ENCODE measurements at places on chromosomes 11 and 22.

DNA sequence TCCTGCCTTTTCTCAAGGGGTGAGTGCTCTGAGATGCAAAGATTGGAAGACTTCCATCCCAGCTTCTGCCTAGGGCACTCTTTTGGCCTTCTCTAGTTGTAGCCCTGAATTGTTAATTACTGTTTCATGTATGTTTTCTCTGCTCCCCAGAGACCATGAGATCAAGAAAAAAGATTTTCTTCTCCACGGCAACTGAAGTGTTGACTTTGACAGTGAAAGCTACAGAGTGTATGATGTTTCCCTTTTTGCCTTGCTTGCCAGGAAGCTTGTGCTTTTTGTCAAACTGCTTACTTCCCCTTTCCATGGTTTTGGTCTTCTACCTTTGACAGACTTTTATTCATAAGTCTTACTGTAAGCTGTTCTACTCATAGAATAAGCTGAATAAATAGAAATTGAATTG is 23.3 kb upstream of the EIF3D start:
- no peak for DNase-seq

DNA sequence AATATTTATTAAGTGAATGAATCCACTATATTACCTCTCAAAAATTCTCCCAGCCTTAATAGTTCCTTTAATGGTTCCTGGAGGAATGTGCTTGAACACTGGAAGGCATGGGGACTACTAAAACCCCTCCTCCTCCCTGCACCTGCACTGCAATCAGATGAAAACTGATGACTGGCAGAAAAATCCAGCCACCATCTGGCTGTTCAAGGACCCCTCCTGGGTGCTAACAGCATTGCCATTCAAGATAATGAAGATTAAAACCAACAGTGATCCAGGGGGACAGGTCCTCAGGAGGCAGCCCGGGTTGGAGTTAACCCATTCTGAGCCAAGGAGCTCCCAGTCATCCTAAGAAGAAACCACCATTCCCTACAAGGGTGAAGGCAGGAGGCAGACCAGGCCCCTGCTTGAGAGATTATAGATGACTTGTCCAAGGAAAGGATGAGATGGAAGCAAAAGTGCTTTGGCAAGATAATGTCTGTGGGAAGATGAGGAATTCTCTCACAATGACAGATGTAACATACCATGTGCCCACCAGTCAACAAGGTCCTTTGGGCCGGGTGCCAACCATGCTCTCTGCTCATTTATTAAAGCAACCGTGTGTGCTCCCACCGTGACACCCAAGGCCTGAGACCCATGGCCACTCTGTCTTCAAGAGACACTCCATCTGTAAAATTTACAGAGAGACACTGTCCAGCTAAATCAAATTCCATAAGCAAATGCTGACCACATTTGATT is 90.6 kb downstream of the LARGE1 start:
- no peak for DNase-seq

DNA sequence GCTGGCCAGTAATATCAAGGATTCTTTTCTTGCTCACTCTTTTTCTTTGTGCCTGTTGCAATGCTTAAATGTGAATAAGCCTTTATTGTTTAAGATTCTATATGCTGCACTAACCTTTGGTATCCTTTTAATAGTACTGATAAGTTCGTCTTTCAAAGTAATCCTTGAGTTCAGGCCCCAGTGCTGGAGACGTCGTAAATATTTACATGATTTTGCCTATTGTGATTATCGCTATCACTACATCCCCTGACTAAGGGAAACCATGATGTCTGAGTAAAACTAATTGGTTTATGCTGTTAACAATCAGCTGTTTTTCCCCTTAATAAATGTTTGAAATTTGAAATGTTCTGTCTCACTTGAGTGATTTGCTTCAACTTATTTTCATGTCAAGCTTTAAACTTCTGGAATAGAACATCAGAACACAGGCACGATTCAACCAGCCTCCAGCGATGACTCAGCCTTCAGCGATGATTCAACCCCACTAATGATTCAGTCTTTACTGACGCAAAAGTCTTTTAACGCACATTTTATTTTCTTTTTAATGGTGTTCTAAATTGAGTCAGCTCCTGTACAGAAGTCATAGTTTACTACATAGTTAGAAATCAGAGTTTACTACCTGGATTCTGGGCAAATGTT is 3.9 kb downstream of the HTATIP2 start:
- DNase-seq: no peak

DNA sequence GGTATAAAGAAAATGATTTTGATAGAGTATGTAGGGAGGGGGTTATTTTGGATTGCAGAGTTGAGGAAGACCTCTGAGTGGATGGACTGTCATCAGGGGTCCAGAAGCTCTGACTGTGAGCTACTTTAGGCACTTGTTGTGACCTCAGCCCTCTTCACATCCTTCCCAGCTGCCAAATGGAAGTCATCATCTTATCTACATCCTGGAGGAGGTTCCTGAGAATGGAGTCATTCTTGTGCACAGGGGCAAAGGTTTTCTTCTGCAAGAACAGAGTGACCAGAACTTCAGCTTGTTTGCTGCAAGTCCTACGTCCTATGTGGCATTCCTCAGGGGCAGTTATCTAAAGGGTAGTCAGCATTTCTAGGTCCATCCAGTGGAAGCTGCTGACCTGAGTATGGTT is 393.8 kb downstream of the AASDHPPT start:
- no peak for DNase-seq

- DNase-seq: no peak
These were observed 9.2 kb downstream of the SOX10 start for GRCh38 chr22:37975153-37975552.

DNA sequence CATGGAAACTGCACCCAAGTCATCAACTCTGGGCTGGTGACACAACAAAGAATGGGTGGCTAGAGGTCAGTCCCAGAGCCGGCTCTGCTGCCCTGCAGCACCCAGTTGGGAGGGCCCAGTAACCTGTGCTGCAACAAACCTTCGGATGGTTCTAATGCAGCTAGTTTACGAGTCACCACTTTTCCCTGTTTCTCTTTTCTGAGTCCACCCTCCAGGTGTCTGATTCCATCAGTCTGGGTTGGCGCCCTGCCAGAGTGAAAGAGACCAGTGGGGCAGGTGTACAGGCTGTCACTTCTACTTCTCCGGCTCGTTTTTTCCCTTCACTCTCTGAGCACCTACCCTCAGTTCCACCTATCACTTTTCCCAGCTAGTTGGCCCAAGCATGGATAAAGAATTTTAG is 572.9 kb downstream of the NTM start:
- DNase-seq: no peak

- DNase-seq: no peak
These were observed 59.4 kb downstream of the PKNOX2 start for GRCh38 chr11:125223901-125224361.

- DNase-seq: no peak
These were observed 53.1 kb downstream of the SPECC1L start for GRCh38 chr22:24323695-24324094.

GRCh38 chr11:111923351-111923788 is 4.7 kb downstream of the C11orf52 start:
- no peak for DNase-seq

- no peak for DNase-seq
These were observed 8.6 kb downstream of the ASRGL1 start for GRCh38 chr11:62345861-62346260.

All from memory B cell (primary cell).